ENCODE measurements at places on chromosomes 5 and 9. TPM values are rescaled to one million over a fixed set of nuclear protein-coding genes. Genes with fewer than 3 reads are reported as not detected.

GRCh38 chr5:76177978-76178377, 94.8 kb downstream of the SV2C start:
- no peak for DNase-seq

GRCh38 chr5:113909782-113910181, 396.3 kb downstream of the YTHDC2 start:
- DNase-seq = no peak

The DENND4C gene
- total RNA-seq = 54.9 TPM

- no peak for DNase-seq
Measured at GRCh38 chr5:32445287-32445758, 783 bp upstream of the ZFR start.

The RAPGEF6 gene
- total RNA-seq = 18.9 TPM

DNA sequence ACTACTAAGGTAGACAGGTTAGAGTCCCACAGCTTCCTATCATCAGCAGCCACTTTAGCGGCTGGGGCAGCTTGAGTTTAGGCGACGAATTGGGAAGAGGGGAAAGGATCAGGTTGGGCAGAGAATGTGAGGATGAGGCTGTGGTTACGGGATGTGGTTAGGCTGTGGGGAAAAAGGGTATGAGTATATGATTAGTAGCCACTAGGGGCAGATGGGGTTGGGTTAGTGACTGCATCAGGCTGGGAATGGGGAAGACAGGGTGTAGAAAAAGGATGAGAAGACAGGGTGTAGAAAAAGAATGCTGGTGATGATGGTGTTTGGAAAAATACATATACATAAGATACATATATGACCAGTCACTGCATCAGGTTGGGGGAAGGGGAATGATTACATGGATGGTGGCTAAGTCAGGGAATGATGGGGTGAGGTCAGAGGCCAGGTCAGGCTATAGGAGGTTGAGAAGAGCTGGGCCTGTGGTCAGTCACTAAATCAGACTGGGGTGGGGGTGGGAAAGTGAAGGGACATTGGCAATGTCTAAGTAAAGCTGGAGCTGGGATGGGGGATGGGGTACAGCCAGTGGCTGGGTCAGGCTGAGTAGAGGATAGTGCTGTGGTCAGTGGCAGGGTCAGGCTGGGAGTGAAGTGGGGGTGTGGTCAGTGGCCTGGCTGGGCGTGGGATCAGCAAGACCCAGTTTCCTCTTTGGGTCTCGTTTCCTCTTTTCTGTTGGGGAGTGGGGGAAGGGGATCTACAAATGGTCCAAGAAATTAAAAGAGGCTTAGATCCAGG, 2.1 kb downstream of the TLN1 start:
- peak; percentile 89 for DNase-seq

The MYOT gene
- 12.3 TPM for total RNA-seq

DNA sequence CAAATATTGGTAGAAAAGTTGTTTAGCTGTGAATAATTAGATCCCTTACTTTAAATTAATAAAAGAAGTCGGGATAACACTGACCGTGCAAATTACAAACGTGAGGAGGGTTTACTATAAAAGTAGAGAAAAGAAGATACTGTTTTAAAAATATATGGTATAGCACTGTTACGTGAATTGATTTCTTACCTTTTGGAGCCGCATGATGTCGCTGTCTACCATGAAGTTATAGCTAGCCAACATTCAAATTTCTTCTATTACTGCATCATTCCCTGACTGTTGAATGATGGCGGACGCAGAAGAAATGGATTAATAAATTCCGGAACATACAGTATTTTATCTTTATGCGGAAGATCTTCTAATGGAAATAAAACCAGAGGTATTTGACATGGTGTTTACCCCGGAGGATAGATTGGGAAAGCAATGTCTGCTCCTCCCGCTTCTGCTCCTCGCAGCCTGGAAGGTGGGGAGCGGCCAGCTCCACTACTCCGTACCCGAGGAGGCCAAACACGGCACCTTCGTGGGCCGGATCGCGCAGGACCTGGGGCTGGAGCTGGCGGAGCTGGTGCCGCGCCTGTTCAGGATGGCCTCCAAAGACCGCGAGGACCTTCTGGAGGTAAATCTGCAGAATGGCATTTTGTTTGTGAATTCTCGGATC, at the start of gene PCDHA6:
Gene PCDHA6, plus strand, starts transcription at position 257 of the 658 bp plus-strand sequence. Its CDS starts 132 bp downstream, at position 389.
- DNase-seq = no peak

- no peak for DNase-seq
Measured at GRCh38 chr5:69206528-69207190, 17.3 kb downstream of the CENPH start.

GRCh38 chr5:76943006-76943405, 9.8 kb upstream of the CRHBP start:
- no peak for DNase-seq

- DNase-seq = peak; percentile 87
Measured at GRCh38 chr9:110255463-110256379, 586 bp downstream of the TXN start.

The CNTFR gene
- 7.0 TPM for total RNA-seq

- no peak for DNase-seq
Measured at GRCh38 chr5:157870837-157871834, 12.2 kb upstream of the CLINT1 start.

- no peak for DNase-seq
Measured at GRCh38 chr5:93401634-93402213, 179.3 kb downstream of the NR2F1-AS1 start.

- DNase-seq = peak; percentile 51
Measured at GRCh38 chr9:37035648-37036370, 1.7 kb upstream of the PAX5 start.

DNA sequence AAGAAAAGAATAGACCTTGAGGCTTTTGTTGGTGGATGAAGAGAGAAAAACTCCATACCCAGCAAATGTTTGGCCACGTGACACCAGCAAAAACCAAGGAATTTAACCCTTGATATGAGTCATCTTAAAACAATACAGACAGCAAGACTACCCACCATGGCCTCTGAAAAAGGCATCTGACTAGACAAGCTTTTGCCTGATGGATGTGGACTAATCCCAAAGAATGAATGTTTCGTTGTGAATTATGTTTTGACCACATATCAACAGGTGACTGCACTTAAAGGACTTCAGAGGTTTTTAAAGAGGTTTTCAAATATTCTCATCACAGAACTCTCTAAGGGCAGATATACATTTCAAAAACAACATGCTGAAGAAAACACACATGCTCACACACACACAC, 33.0 kb upstream of the SLC1A3 start:
- no peak for DNase-seq

The AGXT2 gene
- not detected for total RNA-seq

GRCh38 chr9:108698801-108699200, 157.0 kb downstream of the ACTL7B start:
- no peak for DNase-seq

DNA sequence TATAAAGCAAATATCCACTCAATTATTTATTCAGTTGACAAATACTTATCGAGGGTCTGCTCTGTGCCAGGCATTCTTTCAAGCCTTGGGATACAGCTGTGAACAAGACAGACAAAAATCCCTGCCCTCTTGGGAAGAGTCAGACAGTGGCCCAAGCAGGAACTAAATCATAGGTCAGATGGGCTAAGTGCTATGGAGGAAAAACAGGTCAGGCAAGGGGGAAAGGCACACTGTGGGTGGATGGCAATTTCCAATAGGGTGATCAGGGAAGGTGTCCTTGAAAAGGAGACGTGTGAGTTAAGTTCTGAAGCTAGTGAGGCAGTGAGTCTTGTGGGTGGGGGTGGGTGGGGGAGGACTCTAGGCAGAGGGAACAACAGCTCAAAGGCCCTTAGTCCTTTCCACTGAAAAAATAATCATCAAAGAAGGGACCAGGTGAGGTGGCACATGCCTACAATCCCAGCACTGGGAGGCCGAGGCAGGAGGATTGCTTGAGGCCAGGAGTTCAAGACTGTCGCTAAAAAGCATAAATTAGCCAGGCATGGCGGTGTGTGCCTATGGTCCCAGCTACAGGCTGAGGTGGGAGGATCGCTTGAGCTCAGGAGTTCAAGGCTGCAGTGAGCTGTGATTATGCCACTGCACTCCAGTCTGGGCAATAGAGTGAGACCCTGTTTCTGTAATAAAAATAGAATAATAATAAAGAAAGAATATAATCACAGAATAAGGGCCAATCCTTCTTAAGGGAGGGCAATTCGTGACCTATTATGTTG, 95.2 kb upstream of the CPEB4 start:
- no peak for DNase-seq

- no peak for DNase-seq
Measured at GRCh38 chr5:107665036-107665570, 5.6 kb downstream of the EFNA5 start.

- no peak for DNase-seq
Measured at GRCh38 chr9:14424983-14425382, 111.0 kb upstream of the NFIB start.

The C1QTNF3 gene
- 11.9 TPM for total RNA-seq

DNA sequence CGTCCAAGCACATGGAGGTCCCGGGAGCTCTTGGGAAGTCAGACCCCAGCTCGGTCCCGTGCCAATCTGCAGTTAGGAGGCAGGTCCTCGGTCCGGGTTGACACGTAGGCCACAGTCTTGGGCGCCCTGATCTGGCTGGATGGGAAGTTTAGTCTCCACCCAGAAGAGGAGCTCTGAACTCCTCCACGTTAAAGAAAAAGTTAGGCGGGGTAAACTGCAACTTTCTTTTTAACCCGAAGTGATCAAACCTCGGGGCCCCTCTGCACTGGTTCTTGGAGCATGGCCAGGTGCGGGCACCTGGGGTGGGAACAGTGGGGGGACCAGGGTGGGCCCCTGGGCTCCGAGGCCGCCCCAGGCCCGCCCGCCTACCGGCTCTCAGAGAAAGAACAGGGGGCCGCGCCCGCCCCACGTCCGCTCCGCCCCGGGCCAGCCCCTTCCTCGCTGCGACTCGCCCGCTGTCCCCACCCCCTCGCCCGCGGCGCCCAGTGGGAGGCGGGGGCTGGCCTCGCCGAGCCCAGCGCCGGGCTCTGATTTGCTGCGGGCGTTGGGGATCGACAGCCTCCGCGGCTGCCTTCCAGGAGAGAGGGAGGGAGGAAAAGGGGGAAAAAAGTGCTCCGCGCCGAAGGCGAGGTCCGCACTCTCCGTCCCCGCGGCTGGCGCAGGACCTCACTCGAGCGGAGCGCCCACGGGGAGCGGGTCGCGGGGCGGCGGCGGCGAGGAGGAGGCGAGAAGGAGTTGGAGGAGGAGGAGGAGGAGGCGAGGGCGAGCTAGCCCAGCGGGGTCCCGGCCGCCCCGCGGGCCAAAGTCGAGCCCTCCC, at the start of gene COL5A1:
Gene COL5A1, plus strand, starts transcription at position 631 of the 817 bp plus-strand sequence. CDS start 385 bp downstream, outside the sequence.
- peak; percentile 97 for DNase-seq

The GPR150 gene
- 0.10 TPM for total RNA-seq

DNA sequence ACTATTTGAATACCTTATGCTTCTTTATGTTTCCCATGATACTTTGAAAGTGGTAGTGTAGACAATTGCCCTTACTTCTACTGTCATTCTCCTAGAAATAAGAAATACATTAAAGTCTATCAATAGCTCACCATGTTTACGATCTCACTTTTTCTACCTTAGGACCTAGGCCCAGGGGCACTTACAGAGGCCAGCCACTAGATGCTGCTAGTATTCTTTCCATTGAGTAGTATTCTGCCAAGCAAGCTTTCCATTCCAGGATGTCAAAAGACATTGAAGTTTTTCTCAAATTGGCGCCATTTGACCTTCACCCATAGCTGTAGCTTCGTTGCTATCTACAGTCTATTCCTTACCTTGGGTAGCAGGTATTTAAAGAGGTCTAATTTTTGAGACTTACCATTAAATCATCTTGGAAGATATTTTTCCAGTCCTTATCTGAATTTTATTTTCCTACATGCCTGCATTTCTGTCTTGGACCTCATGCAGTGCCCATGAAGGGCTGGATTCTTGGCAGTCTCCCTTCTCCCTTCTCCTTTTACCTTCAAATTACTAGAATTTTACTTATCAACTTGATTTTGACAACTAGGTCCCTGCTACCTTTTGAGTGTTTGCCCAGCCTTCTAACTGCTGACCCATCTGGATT, 246.0 kb upstream of the NUDT12 start:
- DNase-seq = no peak

The NR2F1 gene
- 41.7 TPM for total RNA-seq

DNA sequence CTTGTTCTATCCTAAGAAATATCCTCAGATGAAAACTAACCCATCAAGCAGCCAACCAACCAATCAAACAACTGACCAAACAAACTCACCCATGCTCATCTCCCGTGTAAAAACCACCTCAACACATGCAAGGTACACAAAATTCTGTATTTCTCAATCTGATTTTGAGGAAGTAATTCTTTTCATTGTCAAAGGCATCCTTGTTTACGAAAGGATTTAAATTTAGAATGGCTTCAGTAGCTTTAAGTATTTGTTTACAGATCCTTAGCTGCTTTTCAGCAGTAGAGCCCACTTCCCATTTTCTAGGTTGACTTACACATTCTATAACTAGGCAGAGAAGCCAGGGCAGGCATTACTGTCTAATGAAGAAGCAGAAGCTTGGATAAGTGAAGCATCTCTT, 78.6 kb downstream of the NTRK2 start:
- no peak for DNase-seq

The BTF3 gene
- 389 TPM for total RNA-seq

DNA sequence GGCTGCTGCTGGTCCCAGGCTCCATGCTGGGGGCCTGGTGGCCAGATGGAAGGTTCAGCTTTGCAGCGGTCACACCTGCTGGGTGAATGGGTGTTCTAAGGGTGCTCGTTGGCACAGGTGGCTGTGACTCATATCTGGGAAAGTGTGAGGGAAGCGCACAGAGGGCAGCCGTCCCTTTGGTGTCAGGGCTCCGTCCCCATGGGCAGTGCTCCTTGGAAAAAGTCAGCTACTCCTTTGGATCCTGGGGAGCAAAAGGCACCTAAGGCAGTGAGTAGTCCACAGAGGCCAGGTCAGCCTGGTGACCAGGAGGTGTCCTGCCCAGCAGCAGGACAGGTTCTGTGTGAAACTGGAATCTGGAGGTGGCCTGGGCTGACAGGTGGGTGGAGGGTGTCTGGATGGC, 18.4 kb upstream of the GBGT1 start:
- DNase-seq = no peak

DNA sequence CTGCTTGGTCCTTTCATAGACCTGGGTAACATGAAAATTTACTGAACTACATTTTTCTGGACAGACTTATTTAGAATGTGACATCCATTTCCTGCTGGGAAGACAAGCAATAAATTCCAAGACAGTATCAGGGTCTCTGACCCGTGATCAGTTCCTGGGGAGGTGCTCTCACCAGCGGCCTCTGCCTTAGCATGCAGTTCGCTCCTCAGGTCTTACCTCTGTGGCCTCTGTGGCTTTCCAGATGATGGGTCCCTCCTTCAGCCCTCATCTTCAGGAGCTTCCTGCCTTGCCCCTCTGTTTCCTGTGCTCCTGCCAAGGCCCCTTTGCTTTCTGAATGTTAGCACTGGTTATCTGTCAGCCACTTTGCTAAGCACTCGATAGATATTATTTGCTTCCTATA, 66.4 kb downstream of the CMYA5 start:
- DNase-seq = no peak

- DNase-seq = no peak
Measured at GRCh38 chr9:124265551-124265950, 7.8 kb downstream of the NEK6 start.

Data from posterior vena cava (tissue), 2 donors.